ENCODE measurements at places on chromosomes 2 and 18. TPM values are rescaled to one million over a fixed set of nuclear protein-coding genes. Genes with fewer than 3 reads are reported as not detected.

The GALNT5 gene
- polyA plus RNA-seq: 22.6 TPM

The KRCC1 gene
- 16.8 TPM for polyA plus RNA-seq

GRCh38 chr2:152627351-152627957, 89.8 kb downstream of the PRPF40A start:
- no peak for DNase-seq

- no peak for DNase-seq
Observed at GRCh38 chr2:121567957-121568409, 37.3 kb downstream of the RNU4ATAC start.

GRCh38 chr2:215797676-215798075, 215.7 kb downstream of the MREG start:
- DNase-seq: no peak

The EMILIN1 gene
- 43.4 TPM for polyA plus RNA-seq

DNA sequence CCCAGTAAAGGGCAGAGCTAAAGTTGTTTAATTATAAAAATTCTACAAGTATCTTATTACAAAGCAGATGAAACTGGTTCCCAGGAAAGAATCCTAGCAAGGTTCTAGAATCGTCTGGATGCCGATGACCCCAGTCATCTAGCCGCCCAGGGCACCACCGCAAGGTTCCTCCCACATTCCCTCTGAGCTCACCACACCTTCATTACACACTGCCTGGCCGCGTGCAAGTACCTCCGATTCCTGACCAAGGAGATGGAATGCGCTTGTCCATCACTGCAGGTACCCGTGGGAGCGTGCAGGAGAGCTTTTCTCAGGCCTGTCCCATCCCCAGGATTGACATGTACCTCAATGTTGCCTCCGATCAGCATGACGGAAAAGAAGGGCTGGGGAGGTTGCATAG, 158.5 kb downstream of the LAMA1 start:
- DNase-seq: no peak

DNA sequence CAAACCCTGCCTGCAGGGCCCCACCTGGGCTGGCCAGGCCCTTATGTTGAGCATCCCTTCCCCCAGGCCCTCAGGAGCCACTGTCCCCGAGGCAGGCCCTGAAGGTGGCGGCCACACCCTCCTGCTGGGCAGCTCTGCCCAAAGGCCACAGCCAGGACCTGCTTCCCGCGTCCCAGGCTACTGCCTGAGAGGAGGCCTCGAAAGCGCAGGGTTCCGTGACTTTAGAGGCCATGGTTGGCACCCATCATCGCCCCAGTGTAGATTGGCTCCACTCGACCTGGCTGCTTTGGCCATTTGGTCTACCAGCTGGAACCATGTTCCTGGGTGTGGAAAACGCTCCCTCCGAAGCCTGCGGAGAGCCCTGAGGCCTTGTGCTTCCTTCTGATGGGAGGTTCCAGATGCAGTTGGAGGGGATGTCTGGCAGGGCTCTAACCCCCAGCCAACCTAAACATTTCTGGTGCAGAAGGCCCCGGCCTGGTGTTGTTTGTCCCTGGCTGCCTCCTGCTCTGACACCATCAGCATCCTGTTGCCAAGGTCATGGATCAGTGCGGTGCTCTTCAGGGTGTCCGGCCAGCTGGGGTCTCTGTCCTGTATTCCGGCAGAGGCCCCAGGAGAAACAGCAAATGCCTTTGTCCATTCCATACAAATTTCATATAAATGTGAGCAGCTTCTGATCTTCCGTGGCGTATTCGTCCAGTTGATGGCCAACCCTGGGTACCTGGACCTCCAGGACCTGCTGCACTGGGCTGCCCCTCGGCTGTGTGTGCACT, 14.7 kb downstream of the CAPN10 start:
- no peak for DNase-seq

The CIB4 gene
- polyA plus RNA-seq: not detected

GRCh38 chr18:49207361-49207760, 253.1 kb downstream of the DYM start:
- DNase-seq: no peak

DNA sequence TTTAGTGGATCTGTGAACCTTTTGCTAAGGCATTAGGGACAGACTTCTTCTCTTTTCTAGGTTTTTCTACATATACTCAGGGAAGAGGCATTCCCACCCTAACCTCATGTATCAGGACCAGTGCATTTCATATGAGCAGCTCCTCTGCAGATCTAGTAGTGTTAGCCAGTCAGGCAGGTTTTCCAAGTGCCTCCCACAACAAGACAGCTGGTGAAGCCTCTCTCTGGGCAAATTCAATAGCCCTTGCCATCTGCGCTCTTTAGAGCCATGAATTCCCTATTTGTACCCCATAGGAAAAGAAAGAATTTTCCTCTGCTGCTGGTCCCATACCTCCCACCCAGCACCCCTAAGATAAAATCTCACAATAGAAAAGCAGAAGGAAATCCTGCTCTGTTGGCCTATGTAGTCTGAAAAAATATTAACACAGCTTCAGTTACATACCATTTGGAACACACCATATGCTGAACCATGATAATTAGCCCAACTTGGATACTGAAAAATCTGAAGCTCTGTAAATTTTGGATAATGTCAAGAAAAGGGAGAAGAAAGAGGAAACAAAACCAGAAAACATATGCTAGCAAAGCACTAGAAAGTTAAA, 1354.6 kb upstream of the NRXN1 start:
- no peak for DNase-seq

The DSG1 gene
- not detected for polyA plus RNA-seq

GRCh38 chr2:221629468-221629867, 57.4 kb upstream of the EPHA4 start:
- DNase-seq: peak; percentile 54

DNA sequence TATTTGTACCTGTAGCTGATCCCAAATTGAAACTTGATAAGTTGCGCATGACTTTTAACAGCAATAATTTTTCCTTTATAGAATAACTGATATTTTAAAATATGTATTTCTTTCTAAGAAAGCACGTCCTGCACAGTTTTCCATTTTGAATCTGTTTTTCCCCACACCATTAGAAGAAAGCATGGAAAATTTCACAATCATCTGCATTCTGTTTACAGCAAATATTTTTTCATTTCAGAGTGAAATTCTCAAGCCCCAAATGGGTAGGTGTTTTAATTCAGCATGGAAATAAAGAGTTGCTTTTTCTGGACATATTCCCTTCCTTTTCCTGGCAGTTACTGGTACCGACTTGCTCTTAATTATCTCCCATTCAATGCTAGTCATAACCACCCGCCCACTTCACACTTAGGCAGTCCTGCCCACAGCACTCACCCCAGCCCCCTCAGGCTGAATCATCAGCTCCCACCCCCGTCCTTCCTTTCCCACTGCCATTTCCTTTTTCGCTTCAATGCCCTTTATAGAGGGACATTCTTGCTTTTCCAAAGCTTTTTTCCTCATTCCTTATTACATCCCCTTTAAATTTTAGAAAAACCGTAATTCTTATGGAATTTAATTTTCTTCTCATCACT, 89.2 kb upstream of the GLS start:
- DNase-seq: peak; percentile 39

- DNase-seq: no peak
Observed at GRCh38 chr2:99348173-99348572, 11.0 kb downstream of the EIF5B start.

- DNase-seq: no peak
Observed at GRCh38 chr18:13260197-13260934, 41.8 kb downstream of the LDLRAD4 start.

- no peak for DNase-seq
Observed at GRCh38 chr2:205759257-205759656, 77.0 kb downstream of the NRP2 start.

- DNase-seq: no peak
Observed at GRCh38 chr2:130337735-130338325, 4.9 kb upstream of the IMP4 start.

DNA sequence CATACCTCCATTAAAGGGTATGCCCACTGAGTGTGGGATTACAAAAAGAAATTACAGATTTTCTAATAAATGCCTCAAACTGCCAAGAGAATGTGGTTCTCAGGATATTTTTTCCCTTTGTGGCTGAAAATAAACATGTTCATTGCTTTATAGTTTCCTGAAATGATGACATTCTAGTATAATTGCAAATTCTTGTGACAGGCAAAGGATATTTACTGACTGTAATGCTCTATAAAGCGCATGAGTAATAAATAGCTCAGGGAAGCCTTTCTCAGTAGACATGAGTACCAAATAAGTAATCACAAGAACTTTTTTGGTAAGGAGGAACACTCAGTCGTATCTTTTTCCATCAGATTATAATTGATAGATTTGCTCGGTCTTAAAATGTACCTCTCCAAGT, 72.3 kb downstream of the FTCDNL1 start:
- DNase-seq: peak; percentile 11

DNA sequence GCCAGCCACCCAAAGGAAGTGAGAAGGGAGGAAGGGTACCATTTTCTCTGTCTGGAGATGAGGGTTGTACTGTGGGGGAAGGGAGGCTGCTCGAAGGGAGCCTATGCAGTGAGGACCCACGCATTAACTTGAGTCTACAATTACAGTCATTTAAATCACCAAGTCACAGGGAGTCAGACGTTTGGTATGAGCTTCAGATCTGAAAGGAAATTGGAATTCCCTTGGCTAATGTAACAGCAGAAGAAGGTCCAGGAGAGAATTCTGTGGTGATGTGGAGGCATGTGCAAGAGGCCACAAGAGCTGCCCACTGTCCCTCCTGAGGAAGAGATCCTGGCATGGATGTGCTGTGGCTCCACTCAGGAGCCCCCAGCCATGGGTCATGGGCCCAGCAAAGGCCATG, 22.5 kb downstream of the DAPL1 start:
- no peak for DNase-seq

The LAMA3 gene
- polyA plus RNA-seq: 5.6 TPM

The TNFRSF11A gene
- not detected for polyA plus RNA-seq

- no peak for DNase-seq
Observed at GRCh38 chr2:165182029-165182428, 21.8 kb downstream of the SCN3A start.

DNA sequence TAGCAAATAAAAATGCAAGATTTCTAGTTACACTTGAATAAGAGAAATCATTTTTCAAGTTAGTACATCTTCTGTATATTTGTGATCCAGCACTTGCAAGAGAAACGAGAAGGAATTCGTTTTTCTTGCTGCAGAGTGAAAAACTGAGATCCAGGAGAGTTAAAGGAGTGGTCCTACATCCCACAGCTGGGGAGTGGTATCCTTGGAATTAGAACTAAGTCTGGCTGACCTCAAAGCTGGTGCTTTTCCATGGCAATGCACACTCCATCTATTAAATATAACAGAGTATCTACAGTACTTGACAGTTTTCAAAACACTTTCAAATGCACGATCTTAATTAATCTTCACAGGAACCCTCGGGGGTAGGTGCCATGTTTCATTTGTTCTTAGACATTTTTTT, 46.8 kb downstream of the TRIB2 start:
- no peak for DNase-seq

GRCh38 chr2:641872-642815, 35.1 kb downstream of the TMEM18 start:
- DNase-seq: no peak

GRCh38 chr18:6819332-6819731, 89.8 kb downstream of the ARHGAP28 start:
- no peak for DNase-seq

GRCh38 chr2:170974304-170974993, 45.4 kb downstream of the GORASP2 start:
- no peak for DNase-seq

The ZNF396 gene
- polyA plus RNA-seq: 0.86 TPM

The ASXL3 gene
- polyA plus RNA-seq: not detected

DNA sequence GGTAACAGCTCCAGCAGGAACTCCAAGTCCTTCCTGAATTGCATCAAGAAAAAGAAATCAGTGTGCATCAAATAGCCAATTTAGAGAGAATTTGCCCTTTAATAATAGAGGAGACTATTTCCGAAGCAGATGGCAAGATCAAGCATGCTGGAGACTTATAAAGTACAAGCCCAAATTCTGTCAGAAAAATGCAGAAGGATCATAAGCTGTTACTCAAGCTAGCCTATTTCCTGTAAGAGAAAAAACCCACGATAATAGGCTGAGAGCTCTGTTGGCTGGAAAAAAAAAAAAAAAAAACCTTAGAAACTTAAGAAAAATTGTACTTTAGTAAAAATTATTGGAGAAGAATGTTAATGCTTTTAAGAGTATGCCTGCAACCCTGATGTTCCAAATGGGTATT, 24.4 kb upstream of the ITM2C start:
- DNase-seq: no peak

- DNase-seq: no peak
Observed at GRCh38 chr2:236175548-236176150, 7.5 kb upstream of the GBX2 start.

The GDF7 gene
- polyA plus RNA-seq: 0.32 TPM

Measured in BJ (cell line).